ENCODE measurements at places on chromosomes 12 and 14.

DNA sequence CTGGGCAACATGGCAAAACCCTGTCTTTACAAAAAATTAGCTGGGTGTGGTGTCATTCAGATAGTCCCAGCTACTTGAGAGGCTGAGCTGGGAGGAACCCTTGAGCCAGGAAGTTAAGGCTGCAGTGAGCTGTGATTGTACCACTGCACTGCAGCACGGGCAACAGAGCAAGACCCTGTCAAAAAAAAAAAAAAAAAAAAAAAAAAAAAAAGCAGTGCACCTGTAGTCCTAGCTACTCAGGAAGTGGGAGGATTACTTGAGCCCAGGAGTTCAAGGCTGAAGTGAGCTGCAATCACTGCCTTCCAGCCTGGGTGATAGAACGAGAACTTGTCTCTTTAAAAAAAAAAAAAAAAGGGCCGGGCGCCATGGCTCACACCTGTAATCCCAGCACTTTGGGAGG lies 5.6 kb downstream of the REM2 start:
- DNase-seq = no peak

DNA sequence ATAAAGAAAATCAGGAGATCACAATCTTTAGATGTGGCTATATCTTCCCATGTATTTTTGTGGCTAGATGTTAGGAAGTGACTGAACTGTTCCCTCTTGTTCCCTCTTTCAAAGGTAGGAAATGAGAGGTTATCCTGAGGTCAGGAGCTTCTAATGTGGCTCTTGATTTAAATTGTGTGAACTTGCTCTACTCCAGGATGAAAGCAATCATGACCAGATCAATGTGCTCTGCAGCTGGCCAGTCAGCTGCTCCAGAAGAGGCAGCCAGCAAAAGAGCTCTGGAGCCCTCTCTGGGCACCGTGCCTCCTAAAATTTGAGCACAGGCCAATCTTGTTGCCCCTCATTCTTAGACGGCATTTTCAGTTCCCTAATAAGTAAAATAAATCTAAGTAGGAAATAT lies 32.0 kb downstream of the CDK17 start:
- DNase-seq = no peak

DNA sequence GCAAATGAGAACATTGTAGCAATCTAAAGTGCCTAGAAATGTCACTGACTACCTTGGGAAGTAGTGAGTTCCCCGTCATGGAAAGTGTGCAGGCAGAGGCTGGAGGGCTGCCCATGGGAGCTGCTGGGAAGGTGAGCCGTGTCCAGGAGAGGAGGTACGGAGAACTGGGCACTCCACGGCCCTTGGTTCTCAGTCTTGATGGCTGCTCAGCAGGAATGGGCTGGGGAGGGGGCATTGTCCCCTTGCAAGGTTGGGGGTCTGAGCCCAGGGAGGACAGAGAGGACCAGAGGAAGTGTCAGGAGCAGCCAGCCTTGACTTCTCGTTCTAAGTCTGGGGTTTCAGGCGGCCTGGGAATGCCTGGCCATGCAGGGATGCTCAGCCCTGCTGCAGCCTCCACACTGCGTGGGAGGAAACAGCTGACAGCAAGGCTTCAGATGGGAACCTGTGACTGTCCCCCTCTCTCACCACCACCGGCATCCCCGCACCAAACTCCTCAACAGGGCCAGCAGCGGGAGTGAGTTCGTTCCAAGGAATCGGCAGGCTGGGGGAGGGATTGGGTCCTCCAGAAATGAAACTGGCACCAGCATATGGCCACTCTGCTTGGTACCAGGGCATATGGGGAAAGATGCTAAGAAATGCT lies 140.2 kb downstream of the BCL11B start:
- DNase-seq = peak; percentile 12

DNA sequence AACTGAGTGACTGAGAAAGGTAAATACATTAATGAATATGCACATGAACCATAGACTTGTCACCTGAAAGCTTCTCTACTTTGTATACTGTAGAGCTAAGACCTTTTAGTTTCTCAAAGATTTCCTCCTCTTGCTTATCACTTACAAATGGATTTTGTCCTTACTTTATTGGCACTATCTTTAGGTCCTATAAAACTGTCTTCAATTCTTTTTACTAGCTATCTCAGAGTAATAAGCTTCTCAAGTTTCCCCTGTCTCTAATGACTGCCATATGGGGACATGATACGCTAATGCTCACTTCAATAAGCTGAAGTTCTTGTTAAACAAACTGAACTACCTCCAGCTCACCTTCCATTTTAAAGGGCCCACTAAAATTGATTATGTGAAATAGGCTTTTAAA lies 468.2 kb upstream of the CCDC196 start:
- no peak for DNase-seq

GRCh38 chr12:67786086-67786485 lies 137.5 kb downstream of the DYRK2 start:
- DNase-seq = no peak

- DNase-seq = no peak
These were observed 275.9 kb downstream of the TMEM132C start for GRCh38 chr12:128542844-128543243.

- DNase-seq = no peak
These were observed 117.8 kb upstream of the ATP2B1 start for GRCh38 chr12:89826468-89826867.

DNA sequence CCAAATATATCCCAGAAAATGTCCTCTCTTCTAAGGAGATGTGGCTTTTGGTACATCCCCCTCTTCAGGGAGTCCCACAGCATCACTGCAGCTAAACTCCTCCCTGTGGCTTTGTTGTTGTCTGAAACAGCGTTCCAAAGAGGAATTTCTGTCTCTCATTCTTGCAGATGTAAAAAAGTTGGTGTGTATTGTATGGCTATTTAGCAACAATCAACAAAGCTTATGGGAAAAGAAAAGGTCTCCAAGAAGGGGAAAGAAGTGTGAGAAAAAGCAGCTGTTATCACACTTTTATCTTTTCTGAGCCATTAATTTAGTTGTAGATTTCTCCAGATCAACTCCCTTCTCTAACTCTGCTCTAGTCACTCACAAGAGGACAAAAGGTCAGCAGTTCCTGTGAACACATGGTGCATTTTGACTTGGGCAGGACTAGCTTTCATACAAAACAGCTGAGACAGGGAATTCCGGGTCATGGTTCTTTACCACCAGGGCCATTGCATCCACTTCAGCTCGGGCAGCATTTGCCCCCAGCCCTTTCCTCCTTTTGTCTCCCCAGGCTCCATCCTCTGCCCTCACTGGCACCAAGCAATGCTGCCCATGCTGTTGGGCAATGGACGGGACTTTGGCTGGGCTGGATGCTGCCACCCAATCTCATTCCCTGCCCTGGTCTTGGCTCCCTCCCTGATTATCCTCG lies 184.7 kb downstream of the TMX1 start:
- DNase-seq = no peak

DNA sequence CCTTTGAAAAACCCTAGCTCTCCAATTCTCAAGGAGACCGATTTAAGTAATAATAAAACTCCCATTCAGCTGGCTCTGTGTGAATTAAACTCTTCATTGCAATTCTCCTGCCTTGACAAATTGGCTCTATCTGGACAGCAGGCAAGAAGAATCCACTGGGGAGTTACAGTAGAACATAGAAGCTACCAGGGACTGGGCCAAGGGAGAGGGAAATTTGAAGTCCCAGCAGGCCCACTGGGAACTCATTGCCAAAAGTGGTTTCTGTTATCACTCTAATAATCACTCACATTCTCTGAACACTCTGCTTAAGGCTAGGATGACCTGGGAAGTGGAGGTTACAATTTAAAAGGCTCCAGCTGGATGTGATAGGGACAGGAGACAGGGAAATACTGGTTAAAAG lies 384.5 kb upstream of the CCDC196 start:
- DNase-seq = no peak

DNA sequence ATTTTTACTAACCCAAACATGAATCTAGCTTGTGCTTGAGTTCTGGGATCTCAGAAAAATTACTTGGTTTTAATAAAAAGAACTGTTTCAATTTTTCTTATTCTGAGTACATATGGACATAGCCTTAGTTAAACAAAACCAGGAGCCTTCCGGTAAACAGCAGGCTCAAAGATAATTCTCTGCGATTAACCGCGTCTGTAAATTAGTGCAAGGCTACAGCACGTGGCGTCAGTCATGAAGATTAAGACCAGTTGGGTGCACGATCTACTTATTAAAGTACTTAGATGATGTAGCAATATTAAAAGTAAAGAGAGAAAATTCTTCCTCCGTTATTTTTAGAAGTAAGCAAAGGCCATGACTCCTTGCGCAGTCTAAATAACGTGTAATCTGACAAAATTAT lies 700 bp downstream of the KCNJ8 start:
- no peak for DNase-seq

DNA sequence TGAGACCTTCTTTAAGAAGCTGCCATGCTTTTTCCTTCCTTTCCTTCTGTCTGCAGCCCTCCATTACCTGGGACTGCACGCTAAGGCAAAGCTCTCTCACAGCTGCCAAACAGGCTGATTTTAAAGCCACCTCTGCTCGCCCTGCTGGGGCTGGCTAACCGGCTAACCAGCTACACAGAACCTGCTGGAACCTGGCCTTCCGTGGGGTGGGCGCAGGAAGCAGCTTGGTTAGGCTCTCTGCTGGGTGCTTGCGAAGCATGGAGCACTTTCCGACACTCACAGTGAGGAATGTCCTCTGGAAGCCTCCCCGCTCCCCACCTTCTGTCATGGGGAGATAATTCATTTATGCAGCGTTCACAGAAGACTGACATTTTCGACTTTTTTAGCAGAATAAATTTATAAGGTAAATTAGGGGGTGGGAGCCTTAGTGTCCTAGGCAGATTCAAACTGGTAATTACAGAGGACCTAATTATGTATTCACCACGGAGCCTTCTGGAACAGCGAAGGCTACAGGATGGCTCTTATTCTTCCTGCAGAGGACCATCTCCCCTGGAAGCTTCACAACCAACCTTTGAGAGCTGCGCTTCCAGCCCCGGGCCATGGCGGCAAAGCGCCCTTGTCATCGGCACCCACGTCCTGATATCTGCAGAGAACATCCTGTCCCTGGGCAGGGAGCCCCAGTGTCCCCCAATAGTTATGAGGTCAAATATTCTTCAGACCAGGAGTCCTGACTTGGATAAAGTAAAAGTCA lies 12.4 kb upstream of the BCL11B start:
- no peak for DNase-seq

GRCh38 chr12:4031703-4032291 lies 158.6 kb upstream of the PARP11 start:
- no peak for DNase-seq

DNA sequence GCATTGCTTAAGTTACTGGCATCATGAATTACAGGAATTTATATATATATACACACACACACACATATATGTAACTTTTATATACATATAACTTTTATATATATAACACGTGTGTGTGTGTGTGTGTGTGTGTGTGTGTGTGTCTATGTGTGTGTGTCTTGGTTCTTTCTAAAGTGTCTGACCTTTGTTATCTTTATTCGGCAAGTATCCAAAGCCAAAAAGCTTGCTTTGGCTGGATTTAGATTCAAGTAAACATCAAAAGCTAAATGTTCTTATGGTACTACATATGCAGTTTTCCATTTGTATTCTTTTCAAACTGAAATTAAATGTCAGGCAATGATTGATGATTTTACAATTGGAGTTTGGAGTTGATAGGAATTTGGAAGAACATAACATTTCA lies 69.9 kb downstream of the SLC16A7 start:
- no peak for DNase-seq

DNA sequence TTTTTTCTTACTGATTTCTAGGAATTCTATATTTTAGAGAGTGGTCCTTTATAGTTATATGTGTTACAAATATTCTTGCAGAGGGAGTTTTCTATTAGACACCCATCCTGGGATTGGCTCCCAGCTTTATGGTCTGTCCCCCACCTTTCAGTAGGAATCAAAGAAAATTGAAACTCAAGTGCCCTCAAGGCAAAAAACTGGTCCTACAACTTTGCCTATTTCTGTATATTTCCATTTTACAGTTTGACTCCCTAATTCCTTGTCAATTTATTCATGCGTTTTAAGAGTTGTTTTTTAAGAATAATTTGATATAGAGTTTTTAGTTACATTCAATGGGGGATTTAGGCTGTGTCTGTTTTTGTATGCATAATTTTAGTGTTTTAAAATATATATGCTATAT lies 208.9 kb downstream of the SYNE2 start:
- no peak for DNase-seq

- no peak for DNase-seq
These were observed 13.1 kb upstream of the RASSF9 start for GRCh38 chr12:85849344-85849743.

DNA sequence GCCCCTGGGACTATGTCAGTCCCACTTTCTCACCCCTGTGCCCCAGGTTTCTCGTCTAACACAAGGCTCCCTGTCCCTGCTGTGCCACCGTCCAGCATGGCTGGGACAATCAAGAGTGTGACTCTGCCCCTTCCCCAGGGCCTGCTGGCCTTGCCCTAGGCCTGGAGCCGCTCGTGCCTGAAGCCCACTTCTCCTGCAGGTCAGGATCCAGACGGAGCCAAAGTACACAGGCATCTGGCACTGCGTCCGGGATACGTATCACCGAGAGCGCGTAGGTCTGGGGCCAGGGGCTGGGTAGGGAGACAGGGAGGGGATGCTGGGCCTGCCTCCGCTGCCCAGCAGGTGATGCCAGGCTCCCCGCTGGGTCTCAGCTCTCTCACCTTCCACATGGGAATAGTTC lies 2.8 kb downstream of the SLC25A47 start:
- no peak for DNase-seq

Measured in activated CD8-positive, alpha-beta T cell treated with anti-CD3 and anti-CD28 coated beads, Interleukin-2, amount 10 ng/mL, durations not matched to agents 7 days and 5 days (primary cell).